Activated CD4-positive, alpha-beta memory T cell treated with anti-CD3 and anti-CD28 coated beads for 36 hours (primary cell): ENCODE measurements at places on chromosomes 3 and 15.
A peak's percentile ranks its signal among the peaks of the same experiment; 100 is the strongest.

GRCh38 chr15:60352525-60352924 lies 45.3 kb downstream of the ANXA2 start:
- DNase-seq, result no peak

DNA sequence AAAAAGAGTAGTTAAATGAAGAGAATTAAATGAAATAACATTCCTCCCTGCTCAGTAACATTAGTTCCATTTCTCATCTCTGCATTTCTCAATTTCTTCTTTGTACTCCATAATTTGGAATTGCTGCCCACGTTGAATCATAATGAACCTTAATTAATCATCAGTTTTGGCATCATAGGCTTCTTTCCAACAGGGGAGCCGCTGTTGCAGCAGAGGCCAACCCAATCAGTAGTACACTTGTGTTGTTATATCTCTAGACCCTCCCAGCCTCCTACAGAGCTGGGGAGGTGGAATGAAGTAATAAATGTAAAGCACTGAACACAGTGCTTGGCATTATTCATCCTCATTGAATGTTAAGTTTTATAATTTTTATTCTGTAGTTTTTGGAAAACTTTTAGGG lies 240.7 kb downstream of the CHST2 start:
- DNase-seq, result no peak

GRCh38 chr3:4472766-4473165 lies 5.7 kb upstream of the SUMF1 start:
- no peak for DNase-seq

DNA sequence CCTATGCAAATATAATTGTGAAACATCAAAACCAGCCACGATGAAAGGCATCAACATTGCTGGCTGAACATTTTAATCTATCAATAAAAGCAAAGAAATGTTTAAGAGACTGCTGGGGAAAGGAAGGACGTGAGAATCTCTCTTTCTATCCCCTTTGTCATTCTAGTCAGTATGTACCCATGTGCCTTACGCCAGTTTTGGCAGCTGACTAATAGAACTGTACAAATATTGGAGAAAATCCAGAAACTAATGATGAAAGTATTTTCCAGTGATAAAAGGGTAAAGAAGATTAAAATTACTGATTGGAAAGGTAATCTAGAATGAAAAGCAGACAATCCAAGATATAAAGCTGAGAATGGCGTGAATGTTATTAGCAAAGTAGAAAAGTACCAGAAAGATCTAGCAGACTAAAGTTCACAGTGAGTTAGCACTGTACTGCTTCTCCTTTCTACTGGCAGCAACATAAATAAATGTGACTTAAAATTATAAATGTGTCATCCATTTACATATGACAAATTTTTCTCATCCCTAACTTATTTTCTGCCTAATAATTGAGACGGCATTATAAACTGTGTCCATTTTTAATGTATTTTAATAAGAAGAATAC lies 401.9 kb upstream of the CNTN4 start:
- no peak for DNase-seq

GRCh38 chr3:161233557-161233956 lies 12.4 kb downstream of the NMD3 start:
- DNase-seq, result no peak

DNA sequence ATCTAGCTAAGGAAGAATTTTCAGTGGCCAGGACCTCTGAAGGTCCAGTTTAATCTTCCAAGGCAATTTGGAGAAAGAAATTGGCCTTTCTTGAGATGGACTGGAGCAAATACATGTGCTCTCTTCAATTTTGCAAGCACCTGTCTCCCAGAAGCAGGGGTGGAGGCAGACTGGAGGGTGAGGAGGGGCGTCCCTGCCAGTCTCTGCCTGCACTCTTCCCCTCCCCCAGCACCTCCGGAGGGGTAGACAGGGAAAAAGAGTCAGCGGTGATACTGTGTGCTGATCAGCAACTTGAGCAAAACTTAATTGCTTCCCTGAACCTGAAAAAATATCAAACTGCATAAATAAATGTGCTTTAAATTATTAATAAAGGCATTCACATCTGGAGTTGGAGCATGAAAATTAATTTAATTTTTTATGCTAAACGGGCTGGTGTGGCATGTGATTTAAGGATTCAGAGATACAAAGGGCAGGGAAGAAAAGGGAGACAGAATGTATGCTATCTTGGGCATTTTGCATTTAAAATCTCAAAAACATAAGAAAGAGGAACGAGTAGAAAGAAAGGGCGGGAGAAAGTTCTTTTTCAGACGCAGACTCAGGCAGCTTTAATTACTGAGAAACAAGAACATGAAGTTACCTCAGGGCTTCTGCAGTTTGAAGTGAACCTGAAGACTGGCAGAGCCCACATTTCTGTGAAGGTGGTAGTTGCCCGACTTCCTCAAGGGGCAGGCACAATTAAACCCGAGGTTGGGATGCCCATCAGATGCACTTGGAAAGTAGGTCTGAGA lies 319.7 kb downstream of the UACA start:
- DNase-seq, result no peak

DNA sequence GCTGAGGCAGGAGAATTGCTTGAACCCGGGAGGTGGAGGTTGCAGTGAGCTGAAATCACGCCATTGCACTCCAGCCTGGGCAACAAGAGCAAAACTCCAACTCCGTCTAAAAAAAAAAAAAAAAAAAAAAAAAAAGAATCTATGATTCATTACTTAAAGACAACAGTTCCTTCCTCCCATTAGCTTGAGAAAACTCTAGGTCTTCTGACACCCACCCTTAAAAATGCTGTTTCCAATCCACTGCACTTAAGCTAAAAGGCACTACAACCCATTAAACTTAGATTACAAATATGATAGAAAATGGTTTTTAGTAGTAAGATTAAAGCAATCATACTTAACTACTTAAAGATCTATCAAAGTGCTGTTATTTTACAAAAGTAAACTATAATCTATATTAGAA lies 40.0 kb upstream of the BHLHE40 start:
- DNase-seq, result no peak

- DNase-seq, result no peak
These were observed 49.4 kb downstream of the ITGB5 start for GRCh38 chr3:124837730-124838186.

GRCh38 chr3:12345141-12345561 lies 56.3 kb downstream of the PPARG start:
- no peak for DNase-seq

- DNase-seq, result no peak
These were observed 8.2 kb upstream of the PAQR5 start for GRCh38 chr15:69290346-69291164.

DNA sequence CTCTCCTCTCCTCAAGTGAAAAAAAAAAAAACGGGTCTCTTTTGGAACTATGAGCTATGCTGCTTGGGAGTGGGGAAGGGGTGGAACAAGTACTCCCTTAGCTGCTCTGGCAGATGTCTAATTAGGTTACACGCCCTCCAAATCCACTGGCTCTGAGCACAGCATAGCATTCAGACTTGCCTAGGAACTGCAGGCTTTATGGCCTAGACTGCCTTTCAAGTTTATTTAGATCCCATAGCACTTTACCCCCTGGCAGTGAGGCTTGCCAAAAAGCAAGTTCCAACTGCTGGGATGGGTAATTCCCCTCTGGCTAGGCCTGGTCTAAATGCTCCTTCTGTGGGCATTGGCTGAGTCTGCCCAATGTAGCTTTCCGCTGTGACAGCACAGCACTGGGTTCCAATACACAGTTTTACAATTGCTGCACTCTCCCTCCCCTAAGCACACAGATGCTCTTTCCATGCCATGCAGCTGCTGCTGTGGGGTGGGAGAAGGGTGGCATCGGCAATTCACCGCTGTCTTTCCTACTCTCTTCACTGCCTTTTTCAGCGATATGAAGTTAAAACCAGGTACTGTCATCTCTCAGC lies 152.8 kb downstream of the KCNAB1 start:
- DNase-seq, result no peak

- DNase-seq, result peak; percentile 12
These were observed 1108.3 kb downstream of the ROBO1 start for GRCh38 chr3:78659386-78659987.

DNA sequence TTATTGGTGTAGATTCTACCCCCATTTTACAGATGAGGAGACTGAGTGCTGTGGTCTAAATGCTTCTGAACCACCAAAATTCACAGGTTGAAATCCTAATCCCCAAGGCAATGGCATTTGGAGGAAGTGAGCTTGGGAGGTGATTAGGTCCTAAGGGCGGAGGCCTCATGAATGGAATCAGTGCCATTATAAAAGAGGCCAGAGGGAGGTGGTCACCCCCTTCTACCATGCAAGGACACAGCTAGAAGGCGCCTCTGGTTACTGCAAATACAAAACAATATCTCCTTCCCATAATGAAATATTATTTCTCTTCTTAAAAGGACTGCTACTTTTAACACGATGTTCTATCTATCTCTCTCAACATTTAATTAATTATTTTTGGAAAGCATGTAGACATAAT lies 223.5 kb downstream of the NEK10 start:
- no peak for DNase-seq

- no peak for DNase-seq
These were observed 30.5 kb downstream of the OXSM start for GRCh38 chr3:25820366-25820765.

GRCh38 chr3:25281732-25282126 lies 146.3 kb upstream of the RARB start:
- no peak for DNase-seq

DNA sequence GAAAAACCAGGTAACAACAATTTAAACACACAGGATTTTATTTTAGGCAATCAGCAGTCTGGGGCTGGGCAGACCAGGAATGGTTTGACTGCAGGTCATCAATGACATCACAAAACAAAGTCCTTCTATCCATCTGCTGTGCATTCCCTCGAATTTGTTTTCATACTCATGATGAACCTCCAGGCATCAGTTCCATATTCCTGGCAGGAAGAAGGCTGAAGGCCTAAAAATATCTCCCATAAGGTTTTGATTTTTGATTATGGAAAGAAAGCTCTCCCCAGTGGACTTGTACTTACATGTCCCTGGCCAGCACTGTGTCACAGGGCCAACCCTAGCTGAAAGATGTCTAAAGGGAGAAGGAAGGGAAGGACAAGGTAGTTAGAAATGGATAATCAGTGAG lies 107.4 kb downstream of the PEAK1 start:
- DNase-seq, result no peak

GRCh38 chr3:142272200-142272891 lies 47.0 kb upstream of the GK5 start:
- DNase-seq, result no peak

DNA sequence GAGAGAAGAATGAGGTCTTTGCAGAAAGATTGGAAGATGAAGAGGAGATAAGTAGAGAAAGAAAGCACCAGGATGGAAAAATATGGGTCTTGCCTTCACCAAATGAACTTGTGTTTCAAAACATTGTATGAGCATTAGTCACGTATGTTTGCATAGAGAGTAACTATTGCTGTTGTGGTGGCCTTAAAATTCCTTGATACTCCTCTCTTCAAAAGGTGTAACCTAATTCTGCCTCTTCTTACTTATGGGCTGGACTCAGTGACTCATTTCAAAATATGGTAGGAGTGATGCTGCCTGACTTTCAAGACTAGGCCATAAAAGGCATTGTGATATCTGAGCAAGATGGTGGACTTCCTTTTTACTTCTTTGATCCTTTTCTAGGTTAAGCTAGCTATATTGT lies 228.7 kb upstream of the ZNF385D start:
- no peak for DNase-seq

- DNase-seq, result no peak
These were observed 38.6 kb downstream of the MCTP2 start for GRCh38 chr15:94269954-94270353.

DNA sequence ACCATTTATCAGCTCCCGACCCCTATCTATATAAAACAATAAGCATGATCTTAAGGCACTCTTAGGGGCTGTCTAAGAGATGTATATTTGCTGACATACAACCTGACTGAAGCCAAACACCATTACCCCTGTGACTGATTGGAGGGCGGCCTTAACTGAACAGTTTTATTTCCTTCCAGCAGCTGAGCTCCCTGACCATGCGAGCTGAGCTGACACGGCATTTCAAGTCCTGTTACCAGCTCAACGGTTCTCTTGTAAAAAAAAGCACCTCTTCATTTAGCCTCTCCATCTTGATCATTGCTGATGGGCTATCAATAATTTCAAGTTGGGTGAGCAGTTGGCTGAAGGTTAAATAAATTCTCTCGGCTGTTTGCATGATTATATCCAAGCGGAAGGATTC lies 33.4 kb upstream of the BNIP2 start:
- DNase-seq, result no peak

GRCh38 chr3:45113625-45114050 lies 32.5 kb downstream of the CDCP1 start:
- DNase-seq, result no peak

DNA sequence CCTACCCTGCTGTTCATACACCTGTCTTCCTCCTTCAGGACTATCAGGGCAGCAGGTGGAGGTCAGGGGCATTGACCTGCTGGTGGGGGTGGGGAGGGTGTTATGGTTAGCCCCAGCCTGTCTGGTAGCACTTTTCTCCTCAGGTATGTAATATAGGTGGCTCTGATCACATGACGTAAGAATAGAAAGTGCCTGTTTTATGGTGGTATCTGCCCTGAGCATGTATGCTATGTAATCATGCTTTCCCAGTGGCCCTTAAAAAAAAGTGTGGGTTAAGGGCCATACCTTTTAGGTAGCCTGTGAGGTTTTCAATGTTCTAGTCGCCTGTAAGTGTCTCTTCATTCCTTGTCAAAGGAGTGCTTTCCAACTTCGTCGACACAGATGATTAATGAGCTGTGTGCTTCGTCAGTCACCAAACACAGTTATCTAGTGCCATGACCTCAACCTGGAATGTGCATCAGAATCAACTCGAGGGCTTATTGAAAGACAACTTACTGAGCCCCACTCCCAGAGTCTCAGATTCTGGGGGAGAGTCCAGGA lies 86.3 kb downstream of the KLHL25 start:
- DNase-seq, result no peak

DNA sequence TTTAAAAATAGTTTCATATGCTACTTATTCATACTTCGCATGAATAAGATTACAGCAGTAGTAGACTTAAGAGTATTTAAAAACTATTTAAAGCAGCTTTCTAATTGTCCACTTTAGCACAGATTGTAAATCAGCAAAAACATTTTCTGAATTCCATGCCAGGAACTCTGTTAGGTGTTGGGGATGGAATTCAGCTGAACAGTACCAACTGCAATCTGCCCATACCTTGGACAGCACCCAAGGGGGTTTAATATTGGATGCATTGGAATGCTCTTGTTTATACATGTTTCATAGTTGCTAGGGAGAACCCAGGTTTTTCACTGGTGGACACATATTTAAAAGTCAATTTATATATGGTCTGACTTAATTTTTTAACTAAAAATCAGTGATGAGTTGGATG lies 74.8 kb downstream of the PPM1L start:
- DNase-seq, result no peak

DNA sequence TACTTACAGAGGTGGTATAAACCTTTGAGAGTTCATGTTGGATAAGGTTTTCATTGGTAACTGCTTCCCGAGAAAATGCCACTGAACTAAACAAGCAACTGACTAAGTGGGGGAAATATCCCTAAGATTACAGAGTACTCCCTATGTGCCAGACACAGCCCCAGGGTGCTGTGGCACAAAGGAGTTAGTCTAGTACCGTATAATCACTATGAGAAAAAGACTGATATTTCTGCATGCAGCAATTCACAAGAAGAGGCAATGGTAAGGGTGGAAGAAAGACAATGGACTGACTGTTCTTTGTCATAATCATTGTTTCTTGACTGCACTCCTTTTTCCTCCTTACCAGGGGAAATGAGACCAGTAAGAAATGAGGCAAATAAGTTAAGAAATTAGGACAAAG lies 20.0 kb upstream of the SLC25A26 start:
- no peak for DNase-seq

- DNase-seq, result no peak
These were observed 1395.0 kb downstream of the ZPLD1 start for GRCh38 chr3:103829723-103830326.

GRCh38 chr3:116118475-116119169 lies 326.7 kb downstream of the LSAMP start:
- no peak for DNase-seq
